ENCODE measurements at places on chromosomes 2 and 18.

GRCh38 chr2:72062336-72062735 is 85.3 kb downstream of the CYP26B1 start:
- no peak overlapping the region for H3K27ac ChIP-seq
- no peaks in the 10 kb centered on the region for H3K27me3 ChIP-seq
- no peaks in the 10 kb centered on the region for H3K36me3 ChIP-seq
- H3K4me3 ChIP-seq = no peak overlapping the region

GRCh38 chr18:56258178-56258577 is 380.2 kb downstream of the TXNL1 start:
- H3K4me3 ChIP-seq = no peak overlapping the region
- H3K36me3 ChIP-seq = no peaks in the 10 kb centered on the region
- H3K27me3 ChIP-seq = no peaks in the 10 kb centered on the region

DNA sequence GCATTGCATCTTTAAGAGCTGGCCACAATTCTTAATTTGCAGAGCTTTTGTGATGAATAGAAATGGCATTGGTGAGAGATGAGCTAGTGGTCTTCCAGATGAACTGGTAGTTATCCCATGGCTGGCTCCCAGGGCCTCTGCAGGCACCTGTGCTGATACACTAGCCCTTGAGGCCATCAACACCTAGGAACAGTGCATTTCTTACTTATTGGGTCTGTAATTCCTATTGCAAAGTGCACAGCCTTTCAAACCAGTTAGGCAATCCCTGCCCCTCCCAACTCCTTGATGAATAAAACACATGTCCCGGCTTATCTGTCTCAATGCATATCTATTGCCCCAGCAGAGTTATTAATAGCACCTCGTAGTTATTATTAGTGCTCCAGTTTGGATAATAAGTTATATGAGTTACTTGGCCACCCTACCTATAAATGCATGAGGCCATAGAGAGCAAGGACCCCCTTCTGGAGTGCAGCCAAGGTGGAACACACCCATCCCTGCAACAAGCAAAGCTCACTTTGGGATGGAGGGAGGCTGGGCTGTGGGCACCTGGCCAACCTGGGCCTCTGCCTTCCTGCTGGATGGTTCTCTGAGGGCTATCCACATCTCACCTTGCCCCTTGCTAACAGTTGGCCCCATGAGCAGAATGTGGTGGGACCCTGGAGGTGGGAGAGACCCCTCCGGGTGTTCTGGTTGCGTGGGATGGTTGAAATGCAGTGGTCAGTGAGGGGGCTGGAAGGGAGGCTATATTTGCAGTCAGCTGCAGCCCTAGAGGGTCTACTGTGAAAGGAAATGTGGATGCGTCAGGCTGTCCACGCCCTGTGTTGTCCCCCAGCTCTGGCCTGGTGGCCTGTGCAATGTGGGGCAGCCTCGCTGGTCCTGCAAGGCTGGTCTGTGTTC is 455.9 kb upstream of the HS6ST1 start:
- no peak overlapping the region for H3K4me3 ChIP-seq
- no peaks in the 10 kb centered on the region for H3K27me3 ChIP-seq
- H3K4me1 ChIP-seq = no peaks in the 10 kb centered on the region
- no peak overlapping the region for H3K27ac ChIP-seq
- no peaks in the 10 kb centered on the region for H3K36me3 ChIP-seq
- no peak for DNase-seq

GRCh38 chr2:46547223-46548102 is 68.1 kb downstream of the TMEM247 start:
- no peak overlapping the region for H3K27ac ChIP-seq
- no peaks in the 10 kb centered on the region for H3K27me3 ChIP-seq
- DNase-seq = no peak
- H3K4me1 ChIP-seq = peaks cover 19% of the 10 kb centered on the region

DNA sequence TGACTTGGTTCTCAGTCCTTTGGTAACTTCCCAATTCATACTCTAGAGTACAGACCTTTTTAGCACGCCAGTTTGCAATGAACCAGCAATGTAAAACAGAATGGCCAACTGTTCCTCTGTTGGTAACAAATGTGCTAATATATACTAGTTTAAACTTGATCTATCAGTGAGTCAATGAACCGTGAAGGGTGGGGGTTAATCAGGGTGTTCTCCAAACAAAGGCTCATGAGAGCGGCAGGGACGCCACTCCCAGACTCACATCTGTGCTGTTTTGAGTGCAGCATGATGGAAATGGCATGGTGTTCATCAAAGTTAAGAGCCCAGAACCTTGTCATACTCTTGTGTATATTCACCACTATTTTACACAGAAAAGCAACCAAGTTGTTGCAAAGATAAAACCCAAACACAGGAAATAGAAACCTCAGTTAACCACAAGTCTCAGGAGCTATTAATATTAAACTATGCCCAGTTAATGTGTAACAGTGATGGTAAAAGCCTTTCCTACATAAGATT is 70.3 kb downstream of the CERKL start:
- H3K27ac ChIP-seq = peak overlapping the region; percentile 21
- no peak overlapping the region for H3K4me3 ChIP-seq
- H3K4me1 ChIP-seq = peaks cover 16% of the 10 kb centered on the region
- peaks cover 48% of the 10 kb centered on the region for H3K27me3 ChIP-seq

DNA sequence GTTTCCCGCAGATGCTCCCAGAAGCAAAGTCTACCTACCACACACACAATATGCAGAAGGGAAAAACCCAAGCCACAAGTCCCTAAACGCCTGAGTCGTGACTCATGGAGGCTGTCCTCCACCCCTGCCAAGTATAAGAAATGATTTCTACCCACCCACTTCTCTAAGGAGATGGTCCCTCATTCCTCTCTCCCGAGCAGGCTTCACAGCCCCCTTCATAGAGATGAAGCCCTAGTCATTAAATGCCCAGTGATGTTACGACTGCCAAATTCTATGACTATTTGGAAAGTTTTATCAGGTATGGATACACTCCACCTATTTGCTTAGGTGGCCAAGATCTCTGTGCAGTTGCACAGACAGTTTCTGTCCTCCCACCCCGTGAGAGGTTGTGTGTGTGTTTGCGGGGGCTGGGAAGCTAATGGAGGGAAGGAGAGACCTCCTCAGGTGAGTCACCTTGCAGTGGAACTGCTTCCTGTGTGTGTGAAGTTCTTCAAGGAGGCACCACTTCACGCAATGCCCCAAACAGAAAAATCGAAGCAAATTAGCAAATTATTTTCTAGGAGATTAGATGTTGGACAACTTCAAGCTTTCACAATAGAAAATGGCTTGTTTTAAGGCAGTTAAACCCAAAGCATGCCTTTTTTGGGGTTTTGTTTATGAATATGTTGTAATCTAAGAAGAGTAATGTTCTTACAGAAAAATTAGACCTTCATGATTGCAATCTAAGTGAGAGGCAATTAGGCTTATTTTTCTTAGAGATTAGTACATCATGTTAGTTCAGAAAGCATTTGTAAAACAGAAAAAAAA is 175.2 kb downstream of the TGIF1 start:
- peak overlapping the region; percentile 81 for H3K27ac ChIP-seq
- H3K36me3 ChIP-seq = no peaks in the 10 kb centered on the region
- DNase-seq = peak; percentile 83

DNA sequence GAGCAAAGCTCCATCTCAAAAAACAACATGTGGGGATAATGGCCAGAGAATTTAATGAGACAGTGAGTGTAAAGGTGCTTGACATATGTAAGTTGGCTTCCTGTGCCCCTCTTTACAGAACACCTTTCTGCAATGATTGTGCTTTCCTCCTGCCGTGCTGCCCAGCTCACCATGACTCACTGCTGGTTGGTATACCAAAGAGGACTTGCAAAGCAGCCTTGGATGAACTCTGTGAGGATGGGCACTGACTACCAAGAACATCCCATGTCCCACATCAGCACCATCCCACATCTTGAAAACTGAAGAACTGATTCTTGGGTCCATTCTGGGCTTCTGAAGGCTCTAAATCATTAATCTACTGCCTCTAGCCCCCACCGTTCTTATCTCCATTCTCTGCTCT is 52.2 kb downstream of the NGEF start:
- no peaks in the 10 kb centered on the region for H3K4me1 ChIP-seq
- peaks cover 2% of the 10 kb centered on the region for H3K27me3 ChIP-seq
- no peak for DNase-seq
- no peak overlapping the region for H3K27ac ChIP-seq

DNA sequence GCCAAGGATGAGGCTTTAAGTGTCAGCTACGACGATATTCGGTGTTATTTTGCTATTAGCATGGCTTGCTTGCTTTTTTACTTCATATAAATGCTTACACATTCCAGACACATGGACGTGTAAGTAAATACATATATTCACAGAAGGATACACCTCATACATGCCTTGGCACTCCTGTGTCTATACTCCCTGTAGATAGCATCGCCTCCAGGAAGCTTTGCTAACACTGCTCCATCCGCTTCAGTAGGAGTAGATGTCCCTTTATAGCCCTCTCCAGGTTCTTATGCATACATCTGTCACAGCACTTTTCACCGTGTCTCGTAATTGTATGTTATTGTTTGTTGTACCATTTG is 27.5 kb upstream of the KCTD1 start:
- H3K4me1 ChIP-seq = peaks cover 4% of the 10 kb centered on the region
- peak overlapping the region; percentile 30 for H3K4me3 ChIP-seq
- DNase-seq = no peak
- no peak overlapping the region for H3K27ac ChIP-seq
- peaks cover 47% of the 10 kb centered on the region for H3K27me3 ChIP-seq
- no peaks in the 10 kb centered on the region for H3K36me3 ChIP-seq

DNA sequence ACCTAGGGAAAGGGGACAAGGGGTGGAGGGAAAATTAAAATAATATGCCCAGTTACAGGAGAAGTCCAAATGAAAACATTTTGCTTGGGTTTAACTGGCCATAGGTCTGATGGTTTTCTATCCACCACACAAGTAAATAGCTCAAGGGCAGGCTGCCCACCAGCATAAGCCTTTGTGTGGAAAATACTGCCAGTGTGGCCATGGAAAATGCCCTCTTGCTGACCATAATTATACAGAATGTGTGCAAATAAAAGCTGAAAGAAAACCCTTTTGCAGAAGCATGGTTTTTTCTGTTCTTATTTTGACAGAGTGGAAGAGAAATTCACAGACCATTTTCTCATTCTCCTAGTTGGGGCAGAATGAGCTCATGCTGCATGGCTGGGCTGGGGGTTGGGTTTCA is 111.3 kb upstream of the SIX2 start:
- DNase-seq = no peak
- no peak overlapping the region for H3K4me3 ChIP-seq
- H3K36me3 ChIP-seq = no peaks in the 10 kb centered on the region
- H3K27me3 ChIP-seq = no peaks in the 10 kb centered on the region

- H3K27me3 ChIP-seq = no peaks in the 10 kb centered on the region
- H3K36me3 ChIP-seq = peaks cover 3% of the 10 kb centered on the region
- DNase-seq = peak; percentile 46
- no peak overlapping the region for H3K4me3 ChIP-seq
- peaks cover 10% of the 10 kb centered on the region for H3K4me1 ChIP-seq
- H3K27ac ChIP-seq = no peak overlapping the region
These were observed 3.5 kb upstream of the ADNP2 start for GRCh38 chr18:80105369-80106167.

DNA sequence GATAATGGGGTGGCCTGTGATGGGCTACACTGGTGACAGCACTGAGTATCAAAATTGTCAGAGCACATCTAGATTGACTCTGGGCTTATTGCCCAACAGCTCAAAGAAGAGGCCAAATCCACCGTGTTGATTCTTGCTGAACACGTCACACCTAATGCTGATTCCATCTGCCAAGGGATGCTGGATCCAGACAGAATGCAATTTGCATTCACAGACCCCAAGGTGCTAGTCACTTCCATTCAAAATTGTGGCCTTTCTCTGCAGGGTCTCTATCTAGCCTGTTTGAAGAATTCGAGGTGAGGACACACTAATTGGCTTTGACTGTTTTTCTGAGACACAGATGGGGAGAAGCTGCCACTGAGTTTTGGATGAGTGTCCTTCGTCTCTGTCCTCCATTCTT is 13.5 kb upstream of the GPR39 start:
- no peaks in the 10 kb centered on the region for H3K27me3 ChIP-seq
- no peaks in the 10 kb centered on the region for H3K36me3 ChIP-seq
- DNase-seq = no peak
- no peak overlapping the region for H3K27ac ChIP-seq
- H3K4me3 ChIP-seq = no peak overlapping the region

DNA sequence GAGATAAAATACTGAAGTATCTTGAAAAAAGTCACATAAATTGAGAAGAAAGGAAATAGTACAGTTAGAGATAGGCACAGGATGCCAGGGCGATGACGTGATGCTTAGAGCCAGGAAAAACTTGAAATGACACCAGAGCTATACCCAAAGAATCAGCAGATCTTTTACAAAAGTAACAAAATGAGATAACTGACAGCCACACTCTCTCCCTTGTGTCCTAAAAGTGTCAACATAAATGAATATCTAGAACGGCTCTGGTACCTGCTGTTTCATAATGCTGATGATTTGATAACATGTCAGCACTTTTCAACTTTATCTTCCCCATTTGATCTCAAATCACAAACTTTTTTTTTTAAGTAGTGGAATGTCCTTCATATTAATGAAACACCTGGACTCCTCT is 45.6 kb upstream of the ZC3H15 start:
- H3K27me3 ChIP-seq = no peaks in the 10 kb centered on the region
- H3K27ac ChIP-seq = no peak overlapping the region
- no peak for DNase-seq
- no peaks in the 10 kb centered on the region for H3K4me1 ChIP-seq
- H3K36me3 ChIP-seq = no peaks in the 10 kb centered on the region
- no peak overlapping the region for H3K4me3 ChIP-seq

- H3K27me3 ChIP-seq = no peaks in the 10 kb centered on the region
- H3K4me1 ChIP-seq = no peaks in the 10 kb centered on the region
- H3K27ac ChIP-seq = no peak overlapping the region
- no peaks in the 10 kb centered on the region for H3K36me3 ChIP-seq
- no peak overlapping the region for H3K4me3 ChIP-seq
These were observed 28.4 kb downstream of the CPS1 start for GRCh38 chr2:210584834-210585233.
